H1 (cell line): ENCODE measurements at places on chromosomes 7 and 10. TPM values are rescaled to one million over a fixed set of nuclear protein-coding genes. Genes with fewer than 3 reads are reported as not detected.

Gene SMKR1
- 0.39 and 1.2 TPM in 2 replicates for total RNA-seq

DNA sequence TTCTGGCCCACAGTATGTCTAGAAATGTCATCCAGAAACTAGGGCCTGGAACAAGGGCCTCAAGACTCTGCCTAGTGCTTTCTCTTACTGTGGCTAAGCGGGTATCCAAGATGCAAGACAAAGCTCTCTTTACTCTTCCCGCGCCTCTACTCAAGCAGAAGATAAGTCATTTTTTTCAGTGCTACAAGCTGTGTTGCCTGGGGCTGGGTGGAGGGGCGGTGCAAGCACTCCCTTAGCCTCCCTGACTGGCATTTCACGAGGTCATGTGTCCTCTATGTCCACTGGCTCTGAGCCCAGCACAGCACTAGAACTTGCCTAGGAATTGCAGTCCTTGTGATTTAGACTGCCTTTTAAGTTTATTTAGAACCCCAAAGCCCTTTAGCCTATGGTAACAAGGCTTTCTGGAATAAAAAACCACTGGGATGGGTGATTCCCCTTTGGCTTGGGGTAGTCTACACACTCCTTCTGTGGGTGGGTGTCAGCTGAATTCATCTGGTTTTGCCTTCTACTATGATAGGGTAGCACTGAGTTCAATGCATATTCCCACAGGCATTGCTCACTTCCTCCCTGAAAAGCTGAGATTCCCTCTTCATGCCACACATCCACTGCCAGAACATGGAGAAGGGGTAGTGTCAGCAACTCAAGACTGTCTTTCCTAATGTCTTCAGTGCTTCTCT is 371.8 kb upstream of the KCND2 start:
- no peak overlapping the region for H3K27ac ChIP-seq
- no peak overlapping the region for H3K4me3 ChIP-seq
- no peaks in the 10 kb centered on the region for H3K27me3 ChIP-seq
- H3K36me3 ChIP-seq, result no peaks in the 10 kb centered on the region
- no peak for DNase-seq

Gene IDI2
- total RNA-seq, result not detected in 2 replicates

Gene CABCOCO1
- total RNA-seq, result not detected in 2 replicates

- H3K4me1 ChIP-seq, result no peaks in the 10 kb centered on the region
- no peak overlapping the region for H3K27ac ChIP-seq
- no peaks in the 10 kb centered on the region for H3K27me3 ChIP-seq
- no peak for DNase-seq
- no peak overlapping the region for H3K4me3 ChIP-seq
- no peaks in the 10 kb centered on the region for H3K36me3 ChIP-seq
Observed at GRCh38 chr7:92639213-92639896, 49.2 kb upstream of the FAM133B start.

GRCh38 chr7:155653803-155654202 is 9.3 kb downstream of the RBM33 start:
- H3K27me3 ChIP-seq, result no peaks in the 10 kb centered on the region
- no peaks in the 10 kb centered on the region for H3K4me1 ChIP-seq
- H3K27ac ChIP-seq, result no peak overlapping the region
- H3K4me3 ChIP-seq, result no peak overlapping the region
- no peaks in the 10 kb centered on the region for H3K36me3 ChIP-seq

Gene STEAP4
- total RNA-seq, result 0.08 TPM in 1 of 2 replicates, not detected in the other
